Fibroblast of mammary gland (primary cell): ENCODE measurements at places on chromosomes 4 and X.

GRCh38 chr4:68904786-68905185 lies 46.8 kb downstream of the UGT2A3 start:
- no peak for DNase-seq

DNA sequence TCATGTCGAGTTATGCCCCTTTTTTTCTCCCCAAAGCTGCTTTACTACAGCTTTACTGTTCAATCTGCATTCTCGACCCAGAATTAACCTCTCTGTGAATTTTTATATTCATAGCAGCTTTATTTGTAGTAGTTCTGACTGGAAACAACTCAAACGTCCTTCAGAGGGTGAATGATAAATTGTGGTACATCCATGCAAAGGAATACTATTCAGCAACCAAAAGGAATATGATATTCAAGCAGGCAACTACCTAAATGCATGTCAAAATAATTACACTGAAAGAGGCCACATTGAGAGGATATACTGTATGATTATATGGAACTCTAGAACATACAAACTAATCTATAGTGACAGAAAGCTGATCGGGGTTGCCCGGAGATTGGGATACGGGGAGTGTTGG lies 20.0 kb upstream of the MECP2 start:
- DNase-seq: no peak

GRCh38 chrX:21181232-21181853 lies 192.9 kb upstream of the CNKSR2 start:
- DNase-seq: no peak

- DNase-seq: no peak
Observed at GRCh38 chrX:69263251-69263820, 98.1 kb upstream of the PJA1 start.

- peak; percentile 72 for DNase-seq
Observed at GRCh38 chr4:176340871-176341685, 21.3 kb downstream of the SPCS3 start.

- no peak for DNase-seq
Observed at GRCh38 chr4:181443021-181443420, 800.2 kb upstream of the TENM3 start.

- DNase-seq: peak; percentile 57
Observed at GRCh38 chrX:133698298-133698697, 283.0 kb upstream of the GPC4 start.

DNA sequence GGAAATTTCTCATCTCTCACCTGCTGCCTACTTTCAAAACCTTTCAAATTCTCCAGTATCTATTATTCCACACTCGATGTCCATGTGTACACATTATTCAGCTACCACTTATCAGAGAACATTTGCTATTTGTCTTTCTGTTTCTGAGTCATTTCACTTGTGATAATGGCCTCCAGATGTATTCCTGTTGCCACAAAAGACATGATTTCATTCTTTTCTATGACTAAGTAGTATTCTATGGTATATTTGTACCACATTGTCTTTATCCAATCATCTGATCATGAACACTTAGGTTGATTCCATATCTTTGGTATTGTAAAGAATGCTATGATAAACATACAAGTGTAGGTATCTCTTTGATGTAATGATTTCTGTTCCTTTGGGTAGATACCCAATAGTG lies 310.1 kb upstream of the SPOCK3 start:
- peak; percentile 5 for DNase-seq

DNA sequence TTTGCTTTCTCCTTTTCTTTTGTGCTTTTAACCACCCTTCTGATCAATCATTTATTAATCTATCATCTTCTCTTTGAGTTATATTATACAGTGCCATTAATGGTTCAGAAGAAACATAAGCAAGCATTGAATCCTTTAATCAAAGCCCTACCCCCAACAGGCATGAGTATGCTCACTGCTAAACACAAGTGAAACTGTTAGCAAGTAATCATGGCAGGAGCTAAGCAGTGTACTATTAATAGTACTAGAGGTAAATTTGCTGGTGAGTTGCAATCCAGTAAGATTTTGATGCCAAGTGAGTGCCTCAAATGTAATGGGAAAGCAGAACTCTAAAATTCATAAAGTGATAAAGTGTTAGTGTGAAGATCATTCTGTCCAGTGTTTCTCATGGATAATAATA lies 57.2 kb downstream of the FNIP2 start:
- DNase-seq: no peak

- peak; percentile 28 for DNase-seq
Observed at GRCh38 chr4:16717266-16717970, 181.0 kb downstream of the LDB2 start.

GRCh38 chr4:142144813-142145212 lies 508.4 kb downstream of the IL15 start:
- no peak for DNase-seq

DNA sequence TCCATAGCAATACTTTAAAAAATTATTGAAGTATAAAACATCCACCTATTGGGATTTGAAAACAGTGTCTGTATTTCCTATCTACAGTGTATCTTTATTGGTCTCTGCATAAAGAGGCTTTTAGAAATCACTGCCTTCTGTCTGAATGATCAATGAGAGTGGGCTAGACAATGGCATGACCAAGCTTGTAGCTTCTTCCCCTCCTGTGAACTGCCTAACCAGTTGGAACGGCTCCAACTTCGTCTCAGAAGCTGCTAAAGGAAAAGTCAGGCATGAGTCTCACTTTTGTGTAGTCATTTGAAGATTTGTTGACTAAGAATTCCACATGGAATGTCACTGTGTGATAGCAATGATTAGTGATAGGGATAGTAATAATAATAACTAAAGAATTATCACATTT lies 64.2 kb downstream of the INTS12 start:
- DNase-seq: peak; percentile 9

DNA sequence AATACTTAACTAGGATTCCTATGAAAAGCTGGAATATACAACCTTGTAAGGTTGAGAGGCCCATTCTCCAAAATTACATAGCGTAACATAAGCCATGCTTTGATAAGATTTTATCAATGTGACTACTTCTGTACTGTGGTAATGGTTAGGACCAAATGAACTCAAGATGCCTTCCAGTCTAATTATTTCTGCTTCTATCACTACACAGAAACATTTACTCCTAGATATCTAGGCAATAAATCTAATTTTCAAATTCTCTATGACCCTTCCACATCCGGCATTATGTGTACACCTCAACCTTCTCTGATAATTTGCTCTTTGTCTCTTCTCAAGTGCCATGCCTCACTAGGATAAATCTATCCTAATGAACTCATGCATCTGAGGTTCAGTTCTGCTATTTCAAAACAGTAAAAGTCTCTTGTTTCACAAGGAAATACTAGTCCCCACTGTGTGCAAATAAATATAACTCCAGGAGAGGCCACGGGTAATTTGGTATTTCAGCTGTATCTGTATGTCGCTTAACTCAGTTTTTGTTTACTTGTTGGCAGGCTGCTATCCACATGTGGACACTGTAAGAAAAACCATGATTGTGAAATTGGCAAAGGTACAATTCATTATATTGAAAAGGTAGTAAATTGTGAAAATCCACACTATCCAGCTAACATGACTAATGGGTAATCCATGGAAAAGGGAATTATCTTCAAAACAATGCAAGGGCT lies 93.3 kb downstream of the PRDM5 start:
- DNase-seq: peak; percentile 66

DNA sequence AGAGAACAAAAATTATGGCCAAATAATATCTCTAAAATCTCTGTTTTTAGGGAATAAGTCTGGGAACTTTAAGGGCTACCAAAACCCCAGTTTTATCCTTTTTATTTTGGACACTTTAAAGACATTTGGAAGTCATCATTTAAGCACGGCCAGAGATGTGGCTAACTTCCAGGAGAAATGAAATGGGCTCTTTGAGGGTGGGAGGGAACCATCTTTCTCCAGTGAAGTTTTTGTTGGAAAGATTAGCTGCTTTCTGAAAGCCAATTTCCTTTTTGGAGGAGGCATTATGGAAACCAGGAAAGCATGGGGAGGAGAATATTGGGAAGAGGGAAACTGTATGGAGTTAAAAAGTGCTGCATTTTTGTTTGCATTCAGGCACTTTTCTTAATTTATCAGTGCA lies 4.8 kb downstream of the VSIG1 start:
- no peak for DNase-seq

DNA sequence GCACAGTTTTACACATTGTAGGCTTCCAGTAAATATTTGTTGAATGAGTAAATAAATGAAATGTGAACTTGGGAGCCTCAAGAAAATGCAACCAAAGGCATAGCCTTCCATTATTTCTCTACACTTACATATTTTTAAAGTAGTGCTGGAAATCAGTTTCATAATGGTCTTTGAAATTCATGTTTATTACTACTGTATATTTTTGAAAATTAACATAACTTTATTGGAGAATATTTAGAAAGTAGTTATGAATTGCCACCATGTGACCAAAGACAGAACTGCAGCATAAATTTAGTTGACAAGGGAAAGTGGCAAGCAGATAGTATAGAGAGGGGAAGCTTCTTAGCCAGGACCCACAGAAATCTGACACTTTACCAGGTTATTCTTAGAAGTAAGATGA lies 6.4 kb downstream of the TCEAL8 start:
- DNase-seq: peak; percentile 30

GRCh38 chrX:122238801-122239200 lies 945.3 kb upstream of the GRIA3 start:
- DNase-seq: peak; percentile 17

GRCh38 chr4:3792813-3793212 lies 26.6 kb downstream of the ADRA2C start:
- peak; percentile 1 for DNase-seq

DNA sequence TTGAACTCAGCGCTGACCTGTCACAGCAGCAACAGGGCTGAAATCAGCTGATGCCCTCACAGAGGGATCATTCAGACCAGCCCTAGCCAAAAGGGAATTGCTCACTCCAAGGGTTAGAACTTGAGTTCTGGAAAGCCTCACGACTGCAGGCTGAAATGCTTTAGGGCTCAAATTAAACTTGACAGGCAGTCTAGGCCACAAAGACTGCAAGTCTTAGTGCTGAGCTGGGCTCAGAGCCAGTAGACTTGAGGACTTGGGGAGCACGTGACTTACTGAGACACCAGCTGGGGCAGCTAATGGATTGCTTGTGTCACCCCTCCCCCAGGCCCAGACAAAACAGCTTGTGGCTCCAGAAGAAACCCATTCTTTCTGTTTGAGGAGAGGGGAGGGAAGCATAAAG lies 119.0 kb upstream of the SLC6A14 start:
- peak; percentile 48 for DNase-seq

DNA sequence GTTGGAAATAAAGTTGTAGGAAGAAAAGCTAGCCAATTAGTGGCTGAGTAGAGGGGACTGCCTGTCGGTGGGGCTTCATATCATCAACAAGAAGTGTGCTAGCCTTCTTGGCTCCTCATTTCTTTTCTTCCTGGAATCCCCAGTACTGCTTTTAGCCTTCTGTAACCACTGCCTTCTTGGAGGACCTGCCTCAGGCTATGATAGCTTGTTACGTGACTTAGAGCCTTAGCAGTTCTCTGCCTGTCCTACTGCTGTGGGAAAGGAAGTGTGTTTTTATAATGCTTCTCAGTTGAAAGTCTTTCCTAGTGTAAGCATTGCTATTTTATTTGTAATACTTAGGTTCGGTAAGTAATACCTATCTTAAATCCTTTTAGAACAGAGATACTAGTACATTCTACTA lies 61.9 kb downstream of the LARP1B start:
- no peak for DNase-seq

DNA sequence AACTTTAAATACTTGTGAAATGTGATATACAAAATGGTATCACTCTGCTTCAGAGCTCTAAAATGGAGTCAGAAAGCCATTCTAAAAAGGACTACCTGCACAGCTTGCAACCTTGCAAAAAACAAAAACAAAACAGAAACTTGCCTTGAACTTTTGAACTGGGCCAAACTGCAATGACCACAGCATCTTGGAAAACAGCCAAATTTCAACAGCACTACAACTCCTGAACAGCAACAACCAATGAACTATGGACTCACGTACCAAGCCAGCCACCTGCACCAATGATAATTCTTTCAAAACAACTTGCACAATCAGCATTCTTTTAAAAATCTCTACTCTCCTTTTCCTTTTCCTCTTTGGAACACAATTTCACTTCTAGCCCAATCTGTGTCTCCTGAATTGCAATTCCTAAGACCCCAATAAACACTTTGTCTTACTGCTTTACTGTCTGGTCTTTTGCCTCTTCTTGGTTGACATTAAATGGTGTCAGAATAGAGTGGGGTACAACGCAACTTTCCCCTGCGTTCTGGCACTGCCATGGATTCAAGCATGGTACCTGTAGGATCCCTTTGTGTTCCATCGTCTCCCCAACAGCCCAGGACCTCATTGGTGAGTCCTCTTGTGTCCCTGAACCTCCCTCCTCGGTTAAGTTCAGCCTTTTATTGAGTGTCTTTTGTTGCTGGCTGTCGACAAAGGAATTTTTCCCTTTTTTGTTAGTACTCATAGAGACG lies 35.7 kb upstream of the FMR1 start:
- peak; percentile 18 for DNase-seq

DNA sequence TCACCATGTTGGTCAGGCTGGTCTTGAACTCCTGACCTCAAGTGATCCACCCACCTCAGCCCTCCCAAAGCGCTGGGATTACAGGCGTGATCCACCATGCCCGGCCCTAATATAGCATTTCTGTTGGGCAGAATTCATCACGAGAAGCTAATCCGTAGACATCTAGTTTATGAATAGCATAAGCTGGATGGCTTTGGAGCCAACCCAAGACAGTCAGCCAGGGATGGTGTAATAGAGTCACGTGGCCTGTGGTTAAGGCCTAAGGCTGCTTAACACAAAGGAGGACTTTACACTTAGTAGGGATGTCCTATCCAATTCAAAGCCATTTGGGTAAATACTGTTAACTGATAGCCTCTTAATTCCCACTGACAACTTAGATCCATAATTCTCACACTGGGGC lies 173.6 kb downstream of the RAP1GDS1 start:
- peak; percentile 36 for DNase-seq

GRCh38 chrX:153450949-153451277 lies 5.1 kb upstream of the TREX2 start:
- DNase-seq: no peak

DNA sequence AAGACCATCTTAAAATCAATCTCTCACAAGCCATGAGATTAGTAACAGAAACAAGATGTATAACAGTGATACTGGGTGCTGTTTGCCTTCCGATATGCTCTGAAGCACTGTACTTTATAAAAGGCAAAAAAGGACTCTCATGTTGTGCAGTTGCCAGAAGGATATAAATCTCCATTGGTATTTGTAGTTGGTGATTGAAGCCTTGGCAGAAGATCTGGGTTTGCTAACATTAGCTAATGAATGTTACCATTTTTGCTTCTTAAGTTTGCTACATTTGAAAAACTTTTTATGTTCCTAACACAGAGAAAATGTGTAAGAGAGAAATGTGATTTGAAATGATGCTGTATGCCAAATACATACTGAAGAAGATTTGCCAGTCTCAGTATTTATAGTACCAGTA lies 44.4 kb downstream of the RAP1GDS1 start:
- DNase-seq: peak; percentile 24
